ENCODE measurements at places on chromosomes 13 and 19.

DNA sequence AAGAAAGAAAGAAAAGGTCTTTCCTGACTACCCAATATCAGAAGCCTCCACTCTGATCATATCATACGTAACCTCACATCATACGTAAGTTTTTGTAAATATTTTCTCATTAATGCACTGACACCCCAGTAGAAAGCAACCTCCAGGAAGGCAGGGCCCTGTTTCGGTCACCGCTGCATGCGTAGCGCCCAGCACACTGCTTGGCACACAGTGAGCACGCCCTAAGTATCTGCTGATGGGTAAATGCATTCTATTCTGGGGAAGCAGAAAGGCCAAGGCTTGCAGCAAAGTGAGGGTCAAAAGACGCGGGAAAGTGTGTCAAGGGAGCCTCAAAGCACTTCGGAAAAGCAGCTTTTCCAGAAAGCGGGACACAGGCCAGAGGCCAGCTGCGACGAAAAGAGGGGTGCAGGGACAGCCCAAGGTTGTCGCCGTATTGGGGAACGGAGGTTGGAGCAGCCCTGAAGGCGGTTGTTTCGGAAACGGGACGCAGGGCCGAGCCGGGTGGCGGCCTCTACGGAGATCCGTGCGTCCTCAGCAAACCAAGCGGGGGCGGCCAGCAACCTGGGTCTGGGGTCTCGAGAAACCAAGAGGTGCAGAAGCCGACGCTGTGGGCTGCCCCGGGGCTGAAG is 463 bp downstream of the SUGP1 start:
- DNase-seq = no peak

- no peak for DNase-seq
Observed at GRCh38 chr13:39038569-39039030, 344 bp downstream of the NHLRC3 start.

DNA sequence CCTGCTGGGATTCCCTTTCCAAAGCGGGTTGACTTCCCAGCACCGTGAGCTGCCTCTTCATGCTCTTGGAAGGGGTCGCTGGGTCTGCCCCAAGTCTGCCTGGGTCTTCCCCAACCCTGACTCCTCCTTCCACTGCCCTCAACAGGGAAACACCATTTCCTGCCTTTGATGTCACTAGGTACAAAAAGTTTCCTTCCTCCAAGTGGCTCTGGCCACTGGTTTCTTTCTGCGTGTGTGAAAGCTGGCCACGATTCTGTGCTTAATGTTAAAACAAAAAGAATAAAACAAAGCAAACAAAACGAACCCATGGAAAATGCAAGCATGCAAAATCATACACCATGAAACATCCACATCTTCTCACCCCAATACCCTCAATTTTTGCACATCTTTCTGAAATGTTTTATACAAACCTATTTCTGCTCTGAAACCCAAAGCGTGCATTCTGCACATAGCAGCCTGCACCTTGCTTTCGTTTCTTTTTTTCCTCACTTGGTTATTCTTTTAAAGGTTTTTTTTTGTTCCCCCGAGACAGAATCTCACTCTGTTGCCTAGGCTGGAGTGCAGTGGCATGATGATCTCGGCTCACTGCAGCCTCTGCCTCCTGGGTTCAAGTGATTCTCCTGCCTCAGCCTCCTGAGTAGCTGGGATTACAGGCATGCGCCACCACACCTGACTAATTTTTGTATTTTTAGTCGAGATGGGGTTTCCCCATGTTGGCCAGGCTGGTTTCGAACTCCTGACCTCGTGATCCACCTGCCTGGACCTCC is 12.5 kb upstream of the TNFSF9 start:
- DNase-seq = no peak

- DNase-seq = no peak
Observed at GRCh38 chr13:101327871-101328270, 88.4 kb downstream of the NALCN start.

DNA sequence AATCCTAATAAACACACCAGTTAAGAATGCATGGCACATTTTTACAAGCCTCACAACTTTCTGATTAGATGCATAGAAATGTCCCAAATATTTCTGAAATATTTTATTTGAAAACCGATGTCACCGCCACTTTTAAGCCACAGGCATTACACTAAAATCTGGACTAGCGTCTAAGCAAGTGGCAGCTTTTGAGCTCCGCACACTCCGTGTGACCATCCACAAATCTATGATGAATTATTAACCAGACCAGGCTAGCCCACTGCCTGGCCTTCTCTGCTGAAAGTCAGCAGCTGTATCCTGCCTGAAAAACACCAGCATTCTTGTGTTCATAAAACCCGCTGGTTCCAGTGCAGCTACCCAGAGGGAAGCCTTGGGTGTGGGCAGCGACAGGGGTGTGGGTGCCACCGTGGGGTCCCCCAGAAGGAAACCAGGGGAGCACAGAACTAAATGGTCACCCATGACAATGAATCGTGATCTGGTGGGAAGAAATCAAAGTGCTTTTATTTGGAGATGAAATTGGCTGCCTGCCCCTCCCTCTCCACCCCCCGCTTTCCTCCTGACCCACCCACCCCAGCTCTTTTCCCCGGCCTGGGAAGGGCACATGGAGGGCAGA is 13.8 kb downstream of the RASA3 start:
- DNase-seq = no peak

DNA sequence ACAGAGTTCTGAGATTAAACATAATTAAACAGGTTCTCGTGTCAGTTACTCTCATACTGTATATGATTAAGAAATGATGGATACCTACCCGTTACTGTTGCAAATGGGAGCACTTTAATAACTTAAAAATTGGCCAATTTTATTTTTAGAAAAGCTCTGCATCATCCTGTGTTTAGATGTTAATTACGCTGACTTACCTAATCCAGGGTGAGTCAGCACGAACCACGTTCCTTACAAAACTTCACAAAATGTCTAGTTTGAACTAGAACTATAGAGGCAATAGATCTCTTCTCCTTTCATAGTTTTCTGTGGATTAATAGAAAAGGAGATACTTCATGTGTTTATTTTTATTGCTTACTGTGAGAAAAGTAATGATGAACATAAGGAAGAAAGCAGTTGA is 363.9 kb downstream of the MYO16 start:
- DNase-seq = no peak

DNA sequence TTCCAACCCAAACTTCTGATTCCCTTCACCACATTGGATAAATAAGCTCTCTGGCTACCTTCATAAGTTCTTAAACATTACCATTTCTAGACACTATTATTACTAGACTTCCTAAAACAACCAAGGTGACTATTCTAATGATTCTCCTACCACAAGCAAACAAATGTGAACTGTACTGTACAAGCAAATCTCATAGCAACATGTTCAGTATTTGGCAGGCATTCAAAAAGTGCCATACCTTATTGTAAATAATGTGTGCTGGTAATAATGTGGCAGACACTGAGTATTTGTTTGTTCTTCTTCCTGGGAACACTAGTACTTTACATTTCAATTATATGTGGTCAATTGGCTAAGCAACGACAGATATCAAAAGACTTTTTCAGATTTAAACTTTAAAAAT is 986.0 kb upstream of the SPRY2 start:
- no peak for DNase-seq

GRCh38 chr13:111456452-111457230 is 136.2 kb downstream of the TEX29 start:
- no peak for DNase-seq

- DNase-seq = no peak
Observed at GRCh38 chr13:82947191-82947621, 935.1 kb downstream of the SLITRK1 start.

DNA sequence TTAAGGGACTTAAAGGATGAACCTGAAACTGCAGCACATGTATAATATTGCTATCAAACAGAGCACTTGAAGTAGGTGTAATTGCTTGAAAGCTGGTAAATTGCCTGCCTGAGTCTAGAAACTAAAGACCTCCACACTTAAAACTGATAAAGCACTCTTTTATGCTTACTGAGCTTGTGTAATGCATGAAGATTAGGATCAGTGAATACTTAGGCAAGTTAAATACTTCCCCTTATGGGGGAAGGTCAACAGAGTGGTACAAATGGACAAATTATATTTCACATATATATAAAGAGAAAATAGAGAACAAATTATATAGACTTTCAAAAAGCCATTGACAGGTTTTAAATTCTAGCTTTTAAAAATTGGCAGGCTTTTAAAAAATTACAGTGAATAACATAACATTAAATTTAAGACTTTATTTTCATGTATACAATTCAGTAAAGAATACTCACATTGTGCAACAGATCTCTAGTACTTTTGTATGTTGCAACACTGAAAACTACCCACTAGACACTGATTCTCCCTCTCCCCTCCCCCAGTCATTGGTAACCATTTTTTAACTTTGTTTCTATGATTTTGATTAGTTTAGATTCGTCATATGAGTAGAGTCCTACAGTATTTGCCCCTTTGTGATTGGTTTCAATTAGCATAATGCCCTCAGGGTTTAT is 23.9 kb downstream of the PIBF1 start:
- DNase-seq = no peak
